Activated CD8-positive, alpha-beta memory T cell treated with anti-CD3 and anti-CD28 coated beads for 1 hour (primary cell): ENCODE measurements at places on chromosomes 5 and 9.

- DNase-seq, result no peak
Measured at GRCh38 chr5:95959888-95960666, 1.6 kb downstream of the ELL2 start.

DNA sequence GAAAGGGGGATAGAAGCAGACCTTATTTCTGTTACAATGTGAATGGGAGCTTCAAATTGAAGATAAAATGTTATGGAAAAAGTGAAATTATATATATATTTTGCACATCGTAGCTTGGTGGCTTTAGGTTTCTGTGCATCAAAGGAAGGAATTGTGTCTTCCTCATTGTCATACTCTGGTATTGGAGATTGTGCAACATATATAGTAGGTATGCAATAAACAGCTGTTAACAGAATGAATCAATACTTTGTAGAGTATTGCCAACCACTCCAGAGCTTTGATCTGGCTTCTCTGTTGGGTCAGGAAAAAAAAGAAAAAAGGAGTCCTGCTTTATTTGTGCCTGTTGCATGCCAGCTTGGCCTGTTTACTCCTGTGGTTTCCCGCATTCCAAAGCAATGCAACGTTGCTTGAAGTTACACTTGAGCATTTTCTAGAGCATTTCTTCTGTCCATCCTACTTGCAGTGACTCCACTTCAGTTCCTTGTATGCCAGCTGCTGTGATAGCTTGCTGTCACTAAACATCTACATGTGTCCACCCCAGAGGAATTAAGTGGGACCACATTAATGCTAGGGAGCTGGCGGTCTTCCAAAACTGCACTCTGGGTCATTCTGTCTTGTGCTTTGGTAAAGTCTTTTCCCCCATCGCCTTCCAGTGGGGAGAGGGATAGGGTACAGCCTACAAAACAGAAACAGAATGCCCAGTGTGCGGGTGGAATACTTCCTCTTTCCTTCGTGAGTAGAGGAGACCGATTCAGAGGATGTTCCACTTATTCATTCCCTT lies 62.0 kb upstream of the MEF2C start:
- no peak for DNase-seq

- DNase-seq, result no peak
Measured at GRCh38 chr9:106529616-106530015, 333.4 kb upstream of the ZNF462 start.

DNA sequence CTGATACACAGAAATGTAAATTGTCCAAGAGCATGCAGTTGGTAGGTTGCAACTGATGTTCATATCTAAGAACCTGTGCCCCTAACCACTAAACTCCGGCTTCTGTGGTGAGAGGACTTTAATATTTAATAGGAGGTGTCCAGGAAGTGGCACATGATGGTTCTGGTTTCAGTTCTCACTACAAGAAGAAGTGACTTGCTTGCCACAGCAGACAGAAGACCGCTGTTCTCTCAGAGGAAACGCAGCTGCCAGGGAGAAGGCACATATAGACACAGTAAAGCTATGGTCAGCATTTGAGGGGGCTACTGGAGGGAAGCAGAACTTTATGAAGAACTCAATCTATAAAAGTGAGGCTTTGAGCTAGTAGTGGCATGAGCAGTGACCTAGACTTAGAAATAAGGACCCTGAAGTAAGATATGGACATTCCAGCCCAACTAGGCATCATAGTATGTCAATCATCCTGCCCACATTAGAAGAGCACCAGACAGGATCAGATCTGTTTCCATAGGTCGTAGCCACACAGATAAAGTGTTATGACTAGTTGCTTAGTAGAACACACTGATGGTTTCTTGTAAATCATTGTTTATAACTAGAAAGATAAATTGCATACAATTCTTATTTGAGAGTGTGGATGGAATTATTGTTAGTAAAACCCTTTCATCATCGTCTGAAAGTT lies 36.4 kb upstream of the DAB2 start:
- no peak for DNase-seq

DNA sequence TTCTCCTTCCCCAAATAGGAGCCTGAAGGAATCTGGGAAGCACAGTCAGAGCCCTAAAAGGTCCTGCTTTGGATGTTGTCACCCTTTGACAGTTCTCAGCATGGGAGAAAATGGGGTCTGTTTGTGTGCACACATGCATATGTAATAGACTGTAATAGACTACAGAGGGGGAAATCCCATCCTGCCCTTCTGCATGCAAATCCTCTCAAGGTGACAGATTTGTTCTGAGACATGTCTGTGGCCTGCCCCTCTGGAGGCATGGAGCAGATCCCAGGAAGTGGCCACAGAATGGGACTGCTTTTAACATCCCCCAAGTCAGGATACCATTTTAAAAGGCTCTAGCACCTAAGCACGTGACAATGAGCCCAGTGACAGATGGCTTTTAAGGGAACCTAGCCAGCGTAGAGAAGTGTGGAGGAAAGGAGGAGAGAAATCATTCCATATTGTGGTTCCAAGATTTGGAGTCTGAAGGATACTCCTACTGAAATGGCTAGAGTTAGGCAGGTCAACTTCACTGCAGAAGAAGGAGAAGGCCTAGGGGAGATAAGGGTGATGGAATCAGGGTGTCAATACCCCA lies 483.5 kb downstream of the SPOCK1 start:
- DNase-seq, result no peak

- DNase-seq, result no peak
Measured at GRCh38 chr5:77374686-77375085, 117.4 kb downstream of the WDR41 start.

GRCh38 chr9:93112864-93113389 lies 16.9 kb downstream of the CARD19 start:
- DNase-seq, result no peak

DNA sequence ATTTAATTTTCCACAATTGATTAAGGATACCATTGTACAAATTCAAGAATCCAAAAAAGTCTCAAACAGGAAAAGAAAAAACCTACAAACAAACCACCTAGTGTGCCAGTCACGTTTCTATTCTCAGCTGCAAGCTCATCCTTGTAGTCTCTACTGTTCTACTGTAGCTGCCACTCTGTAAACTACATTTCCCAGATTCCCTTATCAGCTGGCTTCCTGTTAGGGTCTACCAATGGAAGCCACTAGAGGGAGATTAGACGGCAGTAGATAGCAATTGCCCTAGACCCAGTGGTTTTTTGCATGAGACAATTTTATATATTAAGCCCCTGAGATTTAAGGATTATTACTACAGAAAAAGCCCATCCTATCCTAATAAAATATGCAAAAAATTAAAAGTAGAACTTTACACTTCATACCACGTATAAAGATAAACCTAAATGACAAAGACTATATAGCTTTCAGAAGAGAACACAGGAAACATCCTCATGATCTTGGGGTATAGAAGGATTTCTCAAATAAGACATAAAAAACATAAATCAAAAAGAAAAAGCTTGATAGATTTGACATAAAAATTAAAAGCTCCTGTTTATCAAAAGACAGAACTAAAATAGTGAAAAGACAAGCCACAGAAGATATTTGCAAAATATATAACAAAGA lies 37.4 kb downstream of the P4HA2 start:
- no peak for DNase-seq

DNA sequence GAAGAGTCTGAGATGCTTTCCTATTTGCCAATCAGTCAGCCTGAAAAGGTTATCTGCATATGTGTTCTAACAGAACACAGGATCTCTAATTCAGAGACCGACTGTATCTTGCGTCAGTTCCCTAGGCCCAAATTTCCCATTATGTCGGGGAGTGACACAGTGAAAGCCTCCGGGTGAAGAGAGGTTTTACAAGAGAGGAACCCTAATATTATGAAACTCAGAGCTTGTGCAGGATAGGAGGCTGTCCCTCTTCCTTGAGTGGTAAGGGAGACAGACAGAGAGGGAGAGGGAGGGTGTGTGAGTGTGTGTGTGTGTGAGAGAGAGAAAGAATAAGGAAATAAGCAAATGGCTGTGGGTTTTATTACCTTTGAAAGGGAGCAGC lies 1.9 kb downstream of the CD14 start:
- DNase-seq, result no peak

DNA sequence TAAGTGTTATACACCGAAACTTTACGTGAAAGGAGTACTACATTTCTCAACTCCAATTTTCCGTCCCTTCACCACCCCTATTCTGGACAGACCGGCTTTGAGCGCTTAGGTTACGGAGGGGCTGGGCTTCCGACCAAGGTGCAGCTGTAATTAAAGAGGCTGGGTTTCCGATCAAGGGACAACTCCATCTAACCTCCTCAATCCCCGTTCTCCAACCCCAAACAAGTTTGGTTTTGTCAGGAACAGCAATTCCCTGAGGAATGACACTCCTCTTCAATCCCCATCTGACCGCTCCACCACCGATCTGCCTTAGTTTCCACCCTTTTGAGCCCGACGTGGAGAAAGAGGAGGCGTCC lies 577 bp downstream of the TUT7 start:
- no peak for DNase-seq

- no peak for DNase-seq
Measured at GRCh38 chr5:107121793-107122519, 548.8 kb downstream of the EFNA5 start.

DNA sequence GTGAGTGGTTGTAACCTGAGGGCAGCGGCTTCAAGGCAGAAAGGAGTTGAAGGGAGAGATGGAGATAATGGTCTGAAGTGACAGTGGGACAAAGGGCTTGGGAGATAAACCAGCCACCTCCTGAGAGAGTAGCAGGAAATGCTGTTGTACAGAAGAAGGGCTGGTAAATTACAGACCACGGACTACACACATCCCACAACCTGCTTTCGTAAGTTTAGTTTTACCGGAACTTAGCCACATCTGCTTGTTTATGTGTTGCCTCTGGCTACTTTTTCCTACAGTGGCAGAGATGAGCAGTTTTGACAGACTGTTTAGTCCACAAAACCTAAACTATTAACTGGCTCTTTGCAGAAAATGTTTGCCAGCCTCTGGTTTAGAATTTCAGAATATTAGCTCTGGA lies 269.5 kb downstream of the ARHGEF28 start:
- no peak for DNase-seq

DNA sequence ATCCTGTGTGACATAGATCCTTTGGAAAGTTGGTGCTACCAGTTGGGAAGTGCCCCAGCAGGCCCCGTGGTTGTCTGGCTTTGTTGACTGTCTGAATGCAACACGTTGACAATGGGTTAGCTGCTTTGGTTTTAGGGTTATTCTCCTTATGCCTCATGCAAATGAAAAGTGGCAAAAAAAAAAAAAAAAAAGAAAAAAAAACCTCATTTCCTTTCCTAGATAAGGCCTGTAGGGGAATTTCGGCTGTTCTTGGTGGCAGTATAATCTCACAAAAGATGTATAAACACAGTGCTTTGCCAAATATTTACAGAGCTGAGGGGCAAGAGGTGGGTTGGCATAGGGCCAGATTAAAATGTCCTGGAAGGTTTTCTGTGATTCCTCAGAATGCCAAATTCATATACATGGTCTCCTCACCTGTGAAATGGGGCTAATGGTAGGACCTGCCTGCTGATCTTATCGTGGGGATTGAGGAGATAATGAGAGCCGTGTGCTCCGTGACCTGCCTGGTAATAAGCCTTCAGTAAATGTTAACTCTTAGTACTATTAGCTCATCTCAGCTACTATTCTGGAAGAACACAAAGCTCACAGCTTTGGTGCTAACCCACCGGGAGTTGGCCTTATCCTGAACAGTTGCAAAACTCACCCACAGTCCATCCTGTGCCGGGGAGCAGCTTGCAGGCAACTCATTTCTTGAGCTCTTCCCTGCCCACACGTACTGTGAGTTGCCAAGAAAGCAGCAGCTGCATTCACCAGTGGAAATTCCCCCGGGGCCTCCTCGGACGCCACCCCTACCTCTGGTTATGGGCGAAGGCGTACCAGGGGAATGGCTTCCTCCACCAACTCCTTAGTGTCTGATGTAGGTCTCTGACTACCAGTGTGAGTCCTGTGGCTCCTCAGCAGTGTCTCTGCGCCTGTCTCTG lies 220.3 kb downstream of the NR3C1 start:
- DNase-seq, result no peak

DNA sequence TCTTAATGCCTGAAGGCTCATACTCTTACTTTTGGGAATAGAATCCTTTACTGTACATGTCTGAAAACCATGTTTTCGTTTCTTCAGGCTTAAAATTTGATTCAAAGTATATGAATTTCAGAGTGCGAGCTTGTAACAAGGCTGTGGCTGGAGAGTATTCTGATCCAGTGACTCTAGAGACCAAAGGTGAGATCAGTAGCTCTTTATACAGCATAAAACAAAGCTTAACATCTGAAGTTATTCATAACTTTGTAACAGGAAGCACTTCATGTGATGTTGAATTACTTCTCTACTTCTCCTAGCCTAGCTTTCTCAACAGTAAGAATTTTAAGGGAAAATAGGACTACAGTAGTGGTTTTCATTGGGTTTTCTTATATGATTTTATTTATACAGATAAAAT lies 49.4 kb upstream of the FKTN start:
- DNase-seq, result no peak

- no peak for DNase-seq
Measured at GRCh38 chr5:88583471-88583870, 299.5 kb downstream of the MEF2C start.

GRCh38 chr9:20331095-20331685 lies 291.1 kb downstream of the MLLT3 start:
- DNase-seq, result no peak

- DNase-seq, result no peak
Measured at GRCh38 chr9:133254471-133254870, 20.5 kb downstream of the ABO start.

DNA sequence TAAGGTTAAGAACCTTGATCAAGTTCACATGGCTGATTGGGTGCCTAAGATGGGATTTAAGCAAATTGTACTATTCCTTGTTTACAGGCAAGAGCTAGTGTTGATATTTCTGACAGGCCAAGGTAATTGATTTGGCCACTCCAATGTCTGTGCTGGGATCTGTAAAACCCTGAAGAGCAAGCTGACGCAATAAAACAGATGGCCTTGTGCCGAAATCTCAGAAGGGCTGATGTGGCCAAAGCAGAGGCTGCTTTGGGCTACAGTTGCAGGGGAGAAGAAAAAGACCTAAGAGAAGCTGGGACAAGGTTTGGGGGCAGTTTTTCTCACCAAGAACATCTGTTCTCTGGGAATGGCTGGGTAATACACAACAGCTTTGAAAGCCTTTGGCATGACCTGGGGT lies 463.2 kb upstream of the ZNF608 start:
- DNase-seq, result no peak

GRCh38 chr9:33988219-33988890 lies 60.3 kb downstream of the UBAP2 start:
- DNase-seq, result no peak

DNA sequence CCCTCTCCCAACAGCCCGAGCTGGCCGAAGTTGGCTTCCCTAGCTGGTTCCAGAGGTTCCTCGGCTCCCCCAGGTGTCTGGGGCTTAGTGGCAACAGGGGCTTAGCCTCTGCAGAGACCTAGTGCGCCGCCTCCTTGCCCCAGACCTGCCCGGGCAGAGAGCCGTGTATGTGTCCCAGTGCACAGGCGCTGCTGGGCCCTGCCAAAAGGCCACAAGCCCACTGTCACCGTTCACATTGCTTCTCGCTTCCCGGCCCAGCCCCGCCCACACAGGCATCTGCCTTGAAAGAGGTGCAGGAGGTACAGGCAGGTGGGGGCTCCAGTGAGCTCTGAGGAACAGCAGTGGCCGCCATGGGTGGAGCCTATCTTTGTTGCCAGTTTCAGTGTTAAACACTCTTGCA lies 2.5 kb upstream of the CACFD1 start:
- no peak for DNase-seq

- no peak for DNase-seq
Measured at GRCh38 chr5:161064781-161065180, 212.8 kb upstream of the ATP10B start.
